ENCODE measurements at places on chromosomes 5 and 9.
A peak's percentile ranks its signal among the peaks of the same experiment; 100 is the strongest.

DNA sequence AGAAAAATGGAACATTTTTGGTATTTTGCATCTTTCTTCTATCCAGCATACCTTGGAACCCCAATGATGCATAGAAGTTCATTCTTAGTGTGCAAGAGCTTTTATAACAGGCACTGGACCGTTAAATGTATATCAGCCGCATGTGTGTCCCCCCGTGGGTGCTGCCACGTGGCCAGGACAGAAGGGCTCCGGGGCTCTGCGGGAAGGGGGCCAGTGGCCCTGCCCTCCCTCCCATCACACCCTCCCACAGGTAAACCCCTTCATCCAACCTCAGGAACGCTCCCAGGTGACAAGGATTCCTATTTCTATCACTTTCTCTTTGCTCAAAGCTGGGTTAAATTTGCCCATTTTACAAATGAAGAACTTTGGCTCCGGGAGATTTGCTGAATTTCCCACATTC lies 393.4 kb upstream of the IRX4 start:
- H3K36me3 ChIP-seq: no peaks in the 10 kb centered on the region
- H3K4me3 ChIP-seq: no peak overlapping the region
- H3K27ac ChIP-seq: no peak overlapping the region
- DNase-seq: no peak

GRCh38 chr5:6607559-6607936 lies 25.3 kb downstream of the NSUN2 start:
- no peak for DNase-seq
- peak overlapping the region; percentile 20 for H3K27ac ChIP-seq
- no peaks in the 10 kb centered on the region for H3K27me3 ChIP-seq
- no peak overlapping the region for H3K4me3 ChIP-seq
- H3K36me3 ChIP-seq: peaks cover 100% of the 10 kb centered on the region
- peaks cover 10% of the 10 kb centered on the region for H3K4me1 ChIP-seq

DNA sequence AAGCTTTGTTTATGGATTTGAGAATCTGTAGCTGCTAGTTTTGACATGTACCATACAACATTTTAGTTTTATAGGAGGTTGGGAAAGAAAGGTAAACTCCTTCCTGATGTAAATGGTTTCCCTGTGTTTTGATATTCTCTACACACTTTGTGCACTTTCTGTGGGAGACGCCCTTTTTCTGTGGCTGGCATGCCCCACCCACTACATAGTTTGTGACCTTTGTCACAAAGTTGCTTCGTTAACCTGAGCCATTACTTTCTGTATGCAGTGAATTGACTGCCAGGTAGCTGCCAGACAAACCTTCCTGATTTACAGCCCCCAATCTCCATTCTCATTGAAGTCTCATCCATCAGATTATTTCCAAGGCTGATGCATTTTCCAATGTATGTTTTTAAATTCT lies 90.6 kb downstream of the NLN start:
- H3K4me1 ChIP-seq: peaks cover 11% of the 10 kb centered on the region
- no peak for DNase-seq
- H3K27me3 ChIP-seq: no peaks in the 10 kb centered on the region
- H3K27ac ChIP-seq: no peak overlapping the region
- H3K4me3 ChIP-seq: no peak overlapping the region

- H3K27me3 ChIP-seq: no peaks in the 10 kb centered on the region
- peaks cover 11% of the 10 kb centered on the region for H3K36me3 ChIP-seq
- H3K27ac ChIP-seq: no peak overlapping the region
- no peak for DNase-seq
These were observed 88.1 kb downstream of the KDM4C start for GRCh38 chr9:6845880-6846279.

GRCh38 chr9:15213249-15213648 lies 93.8 kb downstream of the TTC39B start:
- H3K36me3 ChIP-seq: no peaks in the 10 kb centered on the region
- no peak overlapping the region for H3K4me3 ChIP-seq
- no peaks in the 10 kb centered on the region for H3K27me3 ChIP-seq

GRCh38 chr5:61449804-61450492 lies 117.9 kb downstream of the ZSWIM6 start:
- no peaks in the 10 kb centered on the region for H3K36me3 ChIP-seq
- H3K4me3 ChIP-seq: no peak overlapping the region
- no peaks in the 10 kb centered on the region for H3K27me3 ChIP-seq
- peak overlapping the region; percentile 53 for H3K27ac ChIP-seq

DNA sequence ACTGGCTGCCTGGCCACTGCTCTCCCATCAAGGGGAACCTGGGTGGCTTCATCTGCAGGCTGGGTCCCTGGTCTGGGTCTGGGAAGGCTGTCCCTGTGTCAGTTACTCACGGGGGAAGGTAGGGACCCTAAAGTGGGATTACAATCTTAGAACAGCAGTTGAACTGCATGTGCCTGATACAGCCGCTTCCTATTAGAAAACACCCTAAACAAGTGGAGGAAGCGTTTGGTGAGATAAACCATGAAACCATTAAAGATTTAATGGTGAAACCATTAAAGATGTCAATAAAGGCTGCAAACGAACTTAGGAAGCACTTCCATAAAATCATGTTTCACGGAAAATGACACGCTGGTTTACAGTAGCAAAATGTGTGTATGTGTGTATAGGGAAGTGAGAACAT lies 2.5 kb upstream of the GFI1B start:
- peaks cover 12% of the 10 kb centered on the region for H3K4me1 ChIP-seq
- no peak for DNase-seq
- H3K27me3 ChIP-seq: peaks cover 93% of the 10 kb centered on the region

DNA sequence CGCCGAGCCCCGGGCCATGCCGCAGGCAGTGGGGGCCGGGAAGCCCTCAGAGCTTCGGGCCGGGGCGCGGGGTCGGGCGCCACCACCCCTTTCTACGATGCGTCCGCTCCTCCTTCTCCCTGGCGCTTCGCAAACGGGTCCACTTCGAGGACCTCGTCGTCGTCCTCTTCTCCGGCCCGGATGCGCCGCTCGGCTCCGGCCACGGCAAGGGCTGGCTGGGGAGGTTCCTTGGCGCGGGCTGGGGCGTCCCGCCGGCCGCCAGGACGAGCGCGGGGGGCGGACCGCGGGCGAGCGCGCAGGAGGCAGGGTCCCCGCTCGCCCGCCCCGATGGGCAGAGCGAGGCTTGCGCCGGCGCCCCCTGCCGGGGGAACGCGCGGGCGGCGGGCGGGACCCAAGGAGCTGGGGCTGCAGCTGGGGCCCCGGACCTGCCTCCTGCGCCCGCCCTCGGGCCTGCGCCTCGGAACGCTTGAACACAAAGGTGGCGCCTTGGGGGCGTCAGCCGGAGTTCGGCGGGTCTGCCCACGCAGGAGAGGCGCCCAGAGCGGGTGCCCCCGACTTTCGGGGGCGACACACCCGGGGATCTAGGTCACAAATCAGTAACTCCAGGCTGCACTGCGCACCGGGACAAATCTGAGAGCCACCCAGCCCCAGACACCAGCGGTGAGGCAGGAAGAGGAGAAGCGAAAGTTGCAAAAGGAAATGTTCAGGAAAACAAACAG lies at the start of gene ROR2:
Gene ROR2, minus strand, starts transcription at position 283 of the 719 bp plus-strand sequence.
- peak within 1 kb of the TSS; percentile 33 for H3K27ac ChIP-seq
- H3K4me1 ChIP-seq: peaks cover 22% of the 10 kb centered on the region
- peaks cover 89% of the 10 kb centered on the region for H3K27me3 ChIP-seq
- H3K36me3 ChIP-seq: no peaks in the 10 kb centered on the region

GRCh38 chr5:78050888-78051287 lies 243.6 kb downstream of the AP3B1 start:
- DNase-seq: no peak
- H3K36me3 ChIP-seq: peaks cover 6% of the 10 kb centered on the region
- no peak overlapping the region for H3K4me3 ChIP-seq
- H3K27ac ChIP-seq: no peak overlapping the region

- H3K27me3 ChIP-seq: no peaks in the 10 kb centered on the region
- H3K4me1 ChIP-seq: peaks cover 68% of the 10 kb centered on the region
- H3K4me3 ChIP-seq: no peak overlapping the region
- no peaks in the 10 kb centered on the region for H3K36me3 ChIP-seq
- no peak for DNase-seq
- H3K27ac ChIP-seq: no peak overlapping the region
These were observed 13.9 kb downstream of the GOLPH3 start for GRCh38 chr5:32160228-32160627.

GRCh38 chr9:108612513-108612912 lies 243.3 kb downstream of the ACTL7B start:
- no peaks in the 10 kb centered on the region for H3K4me1 ChIP-seq
- no peak overlapping the region for H3K27ac ChIP-seq
- no peaks in the 10 kb centered on the region for H3K36me3 ChIP-seq
- no peak overlapping the region for H3K4me3 ChIP-seq
- no peak for DNase-seq

- DNase-seq: no peak
- no peak overlapping the region for H3K27ac ChIP-seq
- no peaks in the 10 kb centered on the region for H3K4me1 ChIP-seq
- H3K27me3 ChIP-seq: peaks cover 5% of the 10 kb centered on the region
- H3K36me3 ChIP-seq: no peaks in the 10 kb centered on the region
These were observed 24.4 kb upstream of the SLC1A1 start for GRCh38 chr9:4465910-4466309.

DNA sequence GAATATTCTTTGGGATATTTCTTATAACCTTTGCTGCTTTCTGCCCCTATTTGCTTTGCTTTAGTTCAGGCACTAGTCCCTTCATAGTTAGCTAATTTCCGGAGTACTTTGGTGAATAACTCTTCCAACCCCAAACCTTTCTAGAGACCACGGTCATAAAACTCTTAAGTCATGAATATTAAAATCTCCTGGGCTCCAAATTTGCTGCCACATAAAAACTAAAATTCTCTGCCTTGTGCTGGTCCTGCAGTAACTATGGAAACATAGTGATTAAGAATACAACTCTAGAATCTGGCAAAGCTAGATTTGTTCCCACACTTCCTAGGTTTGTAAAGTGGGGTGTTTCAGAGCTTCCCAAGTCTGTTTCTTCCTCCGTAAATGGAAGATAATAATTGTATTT lies 10.0 kb upstream of the ACTBL2 start:
- no peaks in the 10 kb centered on the region for H3K36me3 ChIP-seq
- DNase-seq: no peak
- no peaks in the 10 kb centered on the region for H3K27me3 ChIP-seq
- no peak overlapping the region for H3K4me3 ChIP-seq
- H3K4me1 ChIP-seq: peaks cover 24% of the 10 kb centered on the region

Data from left ventricle myocardium inferior (tissue), 1 donor.